ENCODE measurements at places on chromosomes 1 and 21. TPM values are rescaled to one million over a fixed set of nuclear protein-coding genes. Genes with fewer than 3 reads are reported as not detected.

Gene PPM1J
- total RNA-seq = 4.9 TPM

- no peak overlapping the region for H3K27ac ChIP-seq
- no peak for DNase-seq
- peaks cover 20% of the 10 kb centered on the region for H3K36me3 ChIP-seq
These were observed 37.0 kb downstream of the MIA3 start for GRCh38 chr1:222654849-222655248.

DNA sequence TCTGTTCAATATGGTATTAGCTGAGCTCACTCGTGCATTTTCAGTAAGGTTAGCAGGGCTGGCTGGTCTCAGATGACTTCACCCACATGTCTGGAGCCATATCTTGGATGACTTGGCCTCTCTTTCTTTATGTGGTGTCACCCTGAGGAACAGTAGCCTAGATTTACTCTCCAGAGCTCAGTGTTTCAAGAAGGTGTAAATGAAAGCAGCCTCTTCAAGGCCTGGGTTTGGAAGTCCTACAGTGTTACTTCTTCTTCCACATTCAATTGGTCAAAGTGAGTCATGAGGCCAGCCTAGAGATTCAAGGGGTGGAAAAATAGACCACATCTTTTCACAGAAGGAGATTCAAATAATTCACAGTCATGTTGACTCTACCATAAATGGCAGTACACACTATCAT, 12.2 kb downstream of the VCAM1 start:
- H3K4me3 ChIP-seq = no peak overlapping the region
- H3K27me3 ChIP-seq = no peaks in the 10 kb centered on the region
- H3K36me3 ChIP-seq = no peaks in the 10 kb centered on the region
- no peak for DNase-seq
- H3K27ac ChIP-seq = no peak overlapping the region

DNA sequence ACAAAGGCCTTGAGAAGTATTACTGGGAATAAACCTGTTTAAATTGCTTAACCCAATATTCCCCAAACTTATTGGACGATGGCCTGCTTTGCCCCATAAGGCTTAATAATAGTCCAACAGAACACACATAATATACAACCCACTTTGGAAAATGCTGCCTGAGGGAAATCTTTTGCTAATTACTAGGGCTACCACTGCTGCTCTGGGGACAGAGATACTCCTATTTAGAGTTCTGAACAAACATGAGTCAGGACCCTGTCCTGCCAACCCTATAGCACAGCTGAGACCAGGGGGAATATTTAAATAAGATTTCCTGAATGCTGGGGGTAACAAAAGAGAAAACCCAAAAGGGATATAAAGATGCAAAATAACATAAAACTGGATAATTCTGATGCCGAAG, 139.1 kb downstream of the BRINP2 start:
- no peaks in the 10 kb centered on the region for H3K4me1 ChIP-seq
- DNase-seq = no peak
- no peaks in the 10 kb centered on the region for H3K27me3 ChIP-seq
- H3K27ac ChIP-seq = no peak overlapping the region
- H3K4me3 ChIP-seq = no peak overlapping the region
- no peaks in the 10 kb centered on the region for H3K36me3 ChIP-seq

Gene ACTL8
- not detected for total RNA-seq

- no peaks in the 10 kb centered on the region for H3K27me3 ChIP-seq
- no peak overlapping the region for H3K27ac ChIP-seq
- no peak overlapping the region for H3K4me3 ChIP-seq
These were observed 274.4 kb downstream of the BRINP2 start for GRCh38 chr1:177444997-177445746.

DNA sequence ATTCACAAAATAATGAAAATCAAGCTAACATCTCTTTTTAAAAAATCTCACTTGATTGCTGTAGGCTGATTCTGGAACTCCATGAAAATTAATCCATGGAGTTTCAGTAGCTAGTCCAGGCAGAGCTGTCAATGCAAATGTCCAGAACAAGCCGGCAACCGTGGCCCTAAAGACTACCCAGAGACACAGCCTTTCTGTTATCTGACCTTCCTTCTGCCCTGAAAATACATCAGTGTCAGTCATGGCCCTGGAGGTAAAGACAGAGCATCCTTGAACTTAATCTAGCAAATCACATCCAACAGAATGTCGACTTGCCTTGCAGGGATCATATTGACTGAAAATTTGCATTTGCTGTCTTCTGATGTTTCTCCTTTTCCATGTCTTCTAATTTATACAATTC, 887.4 kb upstream of the B3GALT2 start:
- no peaks in the 10 kb centered on the region for H3K36me3 ChIP-seq
- no peaks in the 10 kb centered on the region for H3K27me3 ChIP-seq
- H3K4me1 ChIP-seq = no peaks in the 10 kb centered on the region

DNA sequence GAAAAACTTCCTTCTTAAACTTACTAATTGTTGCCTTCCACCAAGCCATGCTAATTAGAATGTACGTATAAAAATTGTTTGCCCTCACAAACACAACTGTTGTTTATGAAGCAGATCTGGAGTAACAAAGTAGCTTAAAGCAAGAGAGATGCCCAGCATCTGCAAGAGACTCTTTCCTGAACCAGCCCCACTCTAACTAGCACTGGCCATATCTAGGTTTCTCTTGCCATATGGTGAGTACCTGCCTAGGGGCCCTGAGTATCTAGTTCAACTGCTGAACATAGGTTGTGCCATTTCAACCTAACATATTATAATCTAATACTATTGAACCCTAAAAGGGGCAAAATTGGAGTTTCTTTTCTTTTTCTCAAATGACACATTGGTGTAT, 883.4 kb upstream of the B3GALT2 start:
- H3K27ac ChIP-seq = no peak overlapping the region
- no peaks in the 10 kb centered on the region for H3K36me3 ChIP-seq
- no peaks in the 10 kb centered on the region for H3K27me3 ChIP-seq
- no peak overlapping the region for H3K4me3 ChIP-seq
- no peaks in the 10 kb centered on the region for H3K4me1 ChIP-seq

All from breast epithelium (tissue), 4 donors.